HT-29 (cell line): ENCODE measurements at places on chromosomes 4 and X. TPM values are rescaled to one million over a fixed set of nuclear protein-coding genes. Genes with fewer than 3 reads are reported as not detected.

C4orf46 gene
- 2.3 and 3.3 TPM in 2 replicates for total RNA-seq

CTAG1B gene
- not detected in 2 replicates for total RNA-seq

RAB41 gene
- not detected in 2 replicates for total RNA-seq

GPC4 gene
- 1.4 and 1.5 TPM in 2 replicates for total RNA-seq

VEGFC gene
- not detected in 2 replicates for total RNA-seq

FAM9C gene
- total RNA-seq: not detected in 2 replicates

ZNF330 gene
- 18.1 and 18.7 TPM in 2 replicates for total RNA-seq

- no peak for DNase-seq
Observed at GRCh38 chrX:69131886-69132285, 33.4 kb downstream of the PJA1 start.

DNA sequence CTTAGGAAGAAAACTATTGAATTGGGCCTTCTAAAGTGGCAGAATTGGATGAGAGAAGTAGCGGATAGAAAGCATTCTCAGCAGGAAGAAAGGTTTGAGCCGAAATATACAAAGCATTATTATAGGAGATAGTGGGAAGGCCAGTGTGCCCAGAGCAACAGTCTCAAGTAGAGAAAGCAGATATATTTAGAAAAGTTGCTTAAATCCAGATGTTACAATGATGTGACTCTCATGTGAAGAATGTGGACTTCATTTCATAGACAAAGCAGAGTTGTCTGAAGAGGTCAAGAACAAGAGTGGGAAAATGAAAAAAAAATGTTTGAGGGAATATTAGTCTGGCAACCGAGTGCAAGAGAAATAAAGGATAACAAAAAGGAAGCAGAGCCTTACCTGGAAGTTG lies 66.9 kb downstream of the SYNPO2 start:
- DNase-seq: no peak

DNA sequence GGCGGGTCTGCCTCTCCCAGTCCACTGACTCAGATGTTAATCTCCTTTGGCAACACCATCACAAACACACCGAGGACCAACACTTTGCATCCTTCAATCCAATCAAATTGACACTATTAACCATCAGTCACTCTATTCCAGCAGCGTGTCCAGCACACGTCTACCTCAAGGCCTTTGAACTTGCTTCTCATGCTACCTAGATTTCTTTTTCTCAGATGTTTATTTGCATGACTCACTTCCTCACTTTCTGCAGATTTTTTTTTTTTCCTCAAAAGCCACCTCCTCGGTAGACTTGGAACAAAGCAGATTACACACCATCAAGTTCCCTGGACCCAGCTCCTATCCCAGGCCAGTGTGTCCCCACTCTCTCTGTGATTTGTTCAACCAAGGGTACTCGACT lies 49.5 kb downstream of the SUPT20HL2 start:
- DNase-seq: no peak

- no peak for DNase-seq
Observed at GRCh38 chr4:23413631-23414030, 476.2 kb downstream of the PPARGC1A start.

DNA sequence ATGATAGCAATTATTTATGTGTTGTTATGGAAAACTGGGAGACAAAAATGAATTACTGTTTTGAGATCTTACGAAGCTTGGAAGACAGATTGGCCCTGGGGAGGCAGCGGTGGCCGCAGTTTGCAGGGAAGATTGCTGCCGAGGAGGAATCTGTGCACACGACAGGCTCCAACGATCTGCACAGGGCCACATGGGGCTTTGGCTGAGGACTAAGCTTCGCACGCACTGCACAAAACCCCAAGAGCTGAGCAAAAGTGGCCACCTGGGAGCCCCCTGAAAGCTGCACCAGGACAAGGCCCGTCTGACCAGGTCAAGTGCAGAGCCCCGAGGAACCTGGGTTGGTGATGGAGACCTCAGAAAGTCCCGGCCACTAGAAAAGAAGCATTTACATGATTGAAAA lies 5.2 kb upstream of the PDE6B start:
- DNase-seq: no peak

DNA sequence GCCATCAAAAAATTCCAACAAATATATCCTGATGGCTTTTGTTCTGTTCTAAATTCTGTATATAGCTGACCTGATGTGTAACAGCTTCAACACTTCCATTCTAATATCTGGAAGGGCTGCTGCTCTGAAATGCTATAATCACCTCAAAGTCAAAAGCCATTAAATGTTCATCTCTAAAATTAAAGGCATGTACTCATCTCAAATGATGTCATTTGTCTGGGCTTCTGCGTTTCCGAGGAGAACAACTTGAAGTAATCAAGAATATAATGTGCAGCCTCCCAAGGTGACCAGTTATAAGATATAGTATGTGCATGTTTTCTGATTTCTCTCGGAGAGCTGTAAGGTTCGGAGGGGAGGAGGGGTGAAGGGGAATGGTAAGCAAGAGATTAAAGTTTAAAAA lies 237.6 kb downstream of the SCFD2 start:
- no peak for DNase-seq

DNA sequence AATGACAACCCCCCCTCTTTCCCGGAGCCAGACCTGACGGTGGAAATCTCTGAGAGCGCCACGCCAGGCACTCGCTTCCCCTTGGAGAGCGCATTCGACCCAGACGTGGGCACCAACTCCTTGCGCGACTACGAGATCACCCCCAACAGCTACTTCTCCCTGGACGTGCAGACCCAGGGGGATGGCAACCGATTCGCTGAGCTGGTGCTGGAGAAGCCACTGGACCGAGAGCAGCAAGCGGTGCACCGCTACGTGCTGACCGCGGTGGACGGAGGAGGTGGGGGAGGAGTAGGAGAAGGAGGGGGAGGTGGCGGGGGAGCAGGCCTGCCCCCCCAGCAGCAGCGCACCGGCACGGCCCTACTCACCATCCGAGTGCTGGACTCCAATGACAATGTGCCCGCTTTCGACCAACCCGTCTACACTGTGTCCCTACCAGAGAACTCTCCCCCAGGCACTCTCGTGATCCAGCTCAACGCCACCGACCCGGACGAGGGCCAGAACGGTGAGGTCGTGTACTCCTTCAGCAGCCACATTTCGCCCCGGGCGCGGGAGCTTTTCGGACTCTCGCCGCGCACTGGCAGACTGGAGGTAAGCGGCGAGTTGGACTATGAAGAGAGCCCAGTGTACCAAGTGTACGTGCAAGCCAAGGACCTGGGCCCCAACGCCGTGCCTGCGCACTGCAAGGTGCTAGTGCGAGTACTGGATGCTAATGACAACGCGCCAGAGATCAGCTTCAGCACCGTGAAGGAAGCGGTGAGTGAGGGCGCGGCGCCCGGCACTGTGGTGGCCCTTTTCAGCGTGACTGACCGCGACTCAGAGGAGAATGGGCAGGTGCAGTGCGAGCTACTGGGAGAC lies 1.6 kb downstream of the PCDH10 start:
- no peak for DNase-seq

- DNase-seq: no peak
Observed at GRCh38 chr4:98151145-98151924, 8.1 kb upstream of the STPG2 start.

- no peak for DNase-seq
Observed at GRCh38 chr4:99179626-99180025, 35.5 kb upstream of the ADH4 start.

DNA sequence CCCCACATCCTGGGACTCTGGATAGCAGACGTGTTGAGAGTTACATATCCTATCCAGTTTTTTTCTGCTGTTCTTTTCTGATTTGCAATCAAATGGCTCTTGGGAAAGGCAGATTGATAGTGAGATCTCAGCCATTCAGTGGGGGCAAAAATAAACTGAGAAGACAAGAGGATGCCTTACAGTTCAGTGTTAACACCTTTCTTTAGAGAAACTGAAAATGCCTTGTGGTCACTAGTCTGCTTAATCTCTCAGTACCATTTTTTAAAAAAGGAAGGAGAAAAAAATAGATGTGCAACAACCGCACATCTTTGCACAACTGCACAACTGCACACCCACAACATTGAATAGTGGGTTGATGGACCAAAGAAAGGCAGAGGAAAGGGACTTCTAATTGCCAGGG lies 109.3 kb downstream of the ARHGEF9 start:
- no peak for DNase-seq

DNA sequence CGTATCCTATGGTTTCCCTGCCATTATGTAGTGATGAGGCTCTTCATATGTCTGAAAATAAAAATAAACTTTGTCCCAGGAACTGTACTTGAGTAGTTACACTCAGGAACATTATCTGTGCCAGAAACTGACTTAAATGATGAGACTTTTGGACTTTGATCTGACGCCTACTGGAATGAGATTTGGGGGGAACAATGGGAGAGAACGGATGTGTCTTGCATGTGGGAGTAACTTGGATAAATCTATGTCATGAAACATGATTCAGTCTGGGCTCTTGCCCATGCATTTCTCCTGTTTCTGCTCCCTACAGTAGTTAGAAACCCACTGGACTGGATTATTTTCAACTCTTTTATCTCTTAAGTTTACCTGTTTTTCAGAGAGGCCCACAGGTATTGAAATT lies 2351.4 kb downstream of the PCDH7 start:
- DNase-seq: no peak

DNA sequence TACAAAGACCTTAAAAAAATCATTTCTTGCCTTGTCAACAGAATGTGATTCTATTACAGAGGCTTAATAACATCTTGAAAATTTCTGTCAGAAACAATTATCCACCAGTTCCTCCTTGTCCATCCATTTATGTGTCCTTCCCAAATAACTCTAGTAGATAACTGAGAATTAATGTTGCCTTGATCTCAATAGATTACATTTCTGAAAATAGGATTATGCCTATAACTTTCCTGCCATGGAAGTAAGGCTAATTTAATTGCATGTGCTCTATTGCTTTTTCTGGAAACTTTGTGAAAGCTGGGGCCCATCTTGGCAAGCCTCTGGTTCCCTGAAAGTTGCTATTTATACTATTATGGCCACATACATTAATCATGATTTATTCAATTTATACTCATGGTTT lies 76.2 kb upstream of the UNC5C start:
- DNase-seq: no peak

- no peak for DNase-seq
Observed at GRCh38 chr4:154478128-154478527, 13.5 kb downstream of the DCHS2 start.

DNA sequence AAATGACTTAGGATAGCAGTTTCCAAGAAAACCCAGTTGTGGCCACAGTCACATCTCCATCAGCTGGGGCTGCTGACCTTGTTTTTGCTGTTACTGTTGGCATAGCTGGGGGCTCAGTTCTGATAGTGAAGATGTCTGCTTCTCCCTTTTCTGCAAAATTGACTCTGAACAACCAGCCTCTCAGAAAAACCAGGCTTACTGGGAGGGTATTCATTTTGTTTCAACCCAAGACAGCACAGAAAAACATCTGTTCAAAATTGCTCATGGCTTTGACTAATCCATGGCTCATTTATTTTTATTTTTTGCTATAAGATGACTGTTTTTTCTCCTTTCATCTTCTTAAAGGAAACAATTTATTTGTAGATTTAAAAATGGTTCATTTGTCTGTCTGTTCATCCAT lies 53.1 kb downstream of the RASL11B start:
- DNase-seq: no peak

DNA sequence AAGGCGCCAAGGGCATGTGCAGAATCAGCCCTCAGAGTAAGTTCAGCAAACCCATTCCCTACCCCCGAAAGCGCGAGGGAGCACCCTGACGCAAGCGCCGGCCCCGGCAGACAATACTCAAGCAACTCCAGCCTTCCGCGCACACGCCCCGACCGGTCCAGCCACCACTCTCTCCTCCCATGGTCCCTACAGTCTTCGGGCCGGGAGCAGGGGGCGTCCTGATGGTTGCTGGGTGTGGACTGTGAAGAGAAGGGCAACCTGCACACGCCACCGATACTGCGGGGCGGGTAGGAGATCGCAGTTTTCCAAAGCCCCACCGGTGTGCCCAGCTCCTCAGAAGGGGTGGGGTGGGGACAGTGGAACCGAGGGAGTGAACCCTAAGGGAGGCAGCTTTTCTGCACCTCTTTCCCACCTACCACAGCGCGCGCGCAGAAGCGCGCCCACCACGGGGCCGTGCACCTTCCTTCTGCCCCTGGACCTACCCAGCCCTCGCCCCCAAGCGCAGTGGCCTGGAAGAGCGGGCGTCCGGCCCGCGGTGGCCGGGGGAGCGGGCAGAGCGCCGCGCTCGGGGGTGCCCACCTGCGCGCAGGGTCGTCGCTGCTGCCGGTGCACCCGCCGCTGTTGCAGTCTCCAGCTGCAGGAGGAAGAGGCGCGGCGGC lies 650.2 kb upstream of the DIPK2B start:
- peak; percentile 68 for DNase-seq

DNA sequence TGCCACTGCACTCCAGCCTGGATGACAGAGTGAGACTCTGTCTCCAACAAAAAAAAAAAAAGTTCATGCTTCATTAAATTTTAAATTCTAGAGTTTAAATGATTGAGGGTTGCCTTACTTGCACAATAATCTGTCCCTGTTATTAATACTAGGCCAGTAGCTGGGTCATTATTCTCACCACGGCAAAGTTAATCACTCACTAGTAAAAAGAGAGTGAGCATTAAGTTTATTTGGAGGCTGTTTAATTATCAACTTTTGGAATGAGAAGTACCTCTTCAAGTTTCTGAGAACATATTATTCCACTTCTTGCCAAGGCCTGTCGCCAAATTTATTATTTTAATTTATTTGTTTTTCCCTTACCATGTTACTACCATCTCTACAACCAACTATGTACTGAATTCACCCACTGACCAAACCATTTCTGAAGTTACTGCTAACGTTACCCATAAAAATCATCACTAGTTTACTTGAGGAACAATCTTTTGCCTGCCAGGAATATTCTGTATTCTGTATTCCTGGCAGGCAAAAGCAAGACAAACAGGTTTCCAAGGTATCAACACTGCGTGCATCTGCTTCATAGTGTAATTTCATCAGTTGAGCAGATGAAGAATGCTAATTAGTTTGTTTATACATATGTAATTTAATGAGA lies 26.5 kb downstream of the GUCY1A1 start:
- peak; percentile 20 for DNase-seq

DNA sequence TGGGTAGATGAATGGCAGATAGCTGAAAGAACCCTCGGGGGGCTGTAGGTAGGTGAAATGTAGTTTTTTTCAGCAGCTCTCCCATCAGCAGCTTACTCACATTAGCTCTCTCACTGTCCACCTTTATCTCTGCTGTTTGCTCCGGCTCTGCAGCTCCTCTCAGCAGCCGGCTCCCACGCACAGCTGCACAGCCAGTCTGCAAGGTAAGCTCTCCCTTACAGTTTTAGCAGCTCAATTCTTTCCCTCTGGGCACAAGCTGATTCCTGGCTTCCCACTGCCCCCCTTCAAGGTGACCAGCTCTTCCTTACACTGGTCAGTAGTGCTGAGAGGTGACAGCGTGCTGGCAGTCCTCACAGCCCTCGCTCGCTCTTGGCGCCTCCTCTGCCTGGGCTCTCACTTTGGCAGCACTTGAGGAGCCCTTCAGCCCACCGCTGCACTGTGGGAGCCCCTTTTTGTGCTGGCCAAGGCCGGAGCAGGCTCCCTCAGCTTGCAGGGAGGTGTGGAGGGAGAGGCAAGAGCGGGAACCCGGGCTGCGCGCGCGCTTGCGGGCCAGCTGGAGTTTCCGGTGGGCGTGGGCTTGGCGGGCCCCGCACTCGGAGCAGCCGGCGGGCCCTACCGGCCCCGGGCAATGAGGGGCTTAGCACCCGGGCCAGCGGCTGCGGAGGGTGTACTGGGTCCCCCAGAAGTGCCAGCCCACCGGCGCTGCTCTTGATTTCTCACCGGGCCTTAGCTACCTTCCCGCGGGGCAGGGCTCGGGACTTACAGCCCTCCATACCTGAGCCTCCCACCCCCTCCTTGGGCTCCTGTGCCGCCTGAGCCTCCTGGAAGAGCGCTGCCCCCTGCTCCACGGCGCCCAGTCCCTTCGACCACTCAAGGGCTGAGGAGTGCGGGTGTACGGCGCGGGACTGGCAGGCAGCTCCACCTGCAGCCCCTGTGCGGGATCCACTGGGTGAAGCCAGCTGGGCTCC lies 393.6 kb downstream of the CENPC start:
- DNase-seq: no peak

- no peak for DNase-seq
Observed at GRCh38 chr4:170705907-170706306, 616.2 kb upstream of the AADAT start.
